ENCODE measurements at places on chromosomes 2 and 18. TPM values are rescaled to one million over a fixed set of nuclear protein-coding genes. Genes with fewer than 3 reads are reported as not detected.

GRCh38 chr2:152920846-152921245 lies 202.4 kb downstream of the ARL6IP6 start:
- H3K4me3 ChIP-seq = no peak overlapping the region
- H3K27ac ChIP-seq = no peak overlapping the region
- no peaks in the 10 kb centered on the region for H3K36me3 ChIP-seq
- DNase-seq = no peak
- H3K27me3 ChIP-seq = no peaks in the 10 kb centered on the region
- H3K4me1 ChIP-seq = no peaks in the 10 kb centered on the region

DNA sequence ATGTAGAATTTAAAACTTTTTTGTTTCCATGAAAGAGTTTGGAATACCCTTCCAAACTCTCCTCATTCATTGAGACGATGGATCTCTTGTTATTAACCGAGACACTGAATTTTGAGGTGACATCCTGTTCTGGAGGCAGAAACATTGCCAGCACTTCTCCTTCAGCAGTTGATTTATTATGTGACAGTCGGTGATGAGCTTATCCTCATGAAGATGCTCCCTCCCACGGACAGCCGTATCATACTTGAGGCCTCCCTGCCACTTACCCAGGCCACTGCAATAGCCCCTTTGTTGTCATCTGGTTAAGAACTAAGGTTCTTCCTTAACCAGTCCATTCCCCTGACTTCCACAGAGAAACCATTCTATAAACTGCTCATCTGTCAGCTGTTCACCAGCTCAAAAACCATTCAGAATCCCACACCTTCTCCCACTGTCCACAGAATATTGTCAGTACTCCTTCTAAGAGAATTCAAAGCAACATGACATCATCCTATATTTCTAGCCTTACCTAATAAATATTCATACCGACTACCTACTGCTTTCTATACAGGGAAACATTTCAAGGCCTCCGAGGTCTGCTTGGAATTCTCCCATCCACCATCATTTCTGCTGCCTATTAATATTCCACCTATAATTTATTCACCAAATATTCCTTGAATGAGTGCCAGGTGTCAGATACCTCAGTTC lies 139.0 kb upstream of the TRIB2 start:
- H3K4me1 ChIP-seq = no peaks in the 10 kb centered on the region
- no peaks in the 10 kb centered on the region for H3K27me3 ChIP-seq
- H3K27ac ChIP-seq = no peak overlapping the region
- DNase-seq = no peak
- no peaks in the 10 kb centered on the region for H3K36me3 ChIP-seq
- H3K4me3 ChIP-seq = no peak overlapping the region

DNA sequence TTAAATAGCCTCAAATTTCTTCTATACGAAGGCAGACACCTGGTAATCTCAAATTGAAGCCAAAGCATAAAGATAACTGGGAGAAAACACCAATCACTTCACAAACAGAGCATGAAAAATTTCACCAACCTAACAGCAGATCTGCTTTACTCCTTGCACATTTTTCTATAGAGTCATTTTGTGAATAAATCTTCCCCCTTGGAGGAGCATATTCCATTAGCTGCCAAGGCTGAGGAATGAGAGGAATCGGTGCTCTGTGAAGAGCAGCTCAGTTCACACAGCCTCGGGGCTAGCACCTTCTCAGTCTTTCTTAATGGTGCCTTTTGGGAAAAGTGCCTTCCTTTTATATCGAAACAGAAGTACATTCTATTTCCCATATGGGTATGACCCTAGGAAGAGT lies 1313.7 kb upstream of the NRXN1 start:
- H3K27ac ChIP-seq = no peak overlapping the region
- DNase-seq = no peak
- no peaks in the 10 kb centered on the region for H3K27me3 ChIP-seq
- no peak overlapping the region for H3K4me3 ChIP-seq
- H3K4me1 ChIP-seq = no peaks in the 10 kb centered on the region

DNA sequence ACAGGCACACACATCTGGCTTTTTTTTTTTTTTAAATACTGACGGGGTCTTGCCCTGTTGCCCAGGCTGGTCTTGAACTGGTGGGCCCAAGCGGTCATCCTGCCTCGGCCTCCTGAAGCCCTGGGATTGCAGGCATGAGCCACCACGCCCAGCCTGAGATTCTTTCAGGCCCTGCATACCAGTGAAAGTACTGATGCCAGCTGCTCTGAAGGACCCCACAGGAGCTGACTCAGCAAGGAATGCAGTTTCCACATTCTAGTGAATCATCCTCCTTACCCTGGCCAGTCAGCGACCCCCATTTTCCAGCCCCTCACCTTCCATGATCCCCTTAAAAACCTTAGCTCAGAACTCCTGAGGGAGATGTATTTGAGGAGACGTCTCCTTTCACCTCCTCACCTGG lies 5.8 kb upstream of the DTYMK start:
- no peak for DNase-seq
- peaks cover 20% of the 10 kb centered on the region for H3K4me1 ChIP-seq

- DNase-seq = no peak
- H3K27me3 ChIP-seq = no peaks in the 10 kb centered on the region
- H3K4me1 ChIP-seq = peaks cover 7% of the 10 kb centered on the region
- no peak overlapping the region for H3K4me3 ChIP-seq
These were observed 23.7 kb downstream of the CCDC88A start for GRCh38 chr2:55395724-55396605.

DNA sequence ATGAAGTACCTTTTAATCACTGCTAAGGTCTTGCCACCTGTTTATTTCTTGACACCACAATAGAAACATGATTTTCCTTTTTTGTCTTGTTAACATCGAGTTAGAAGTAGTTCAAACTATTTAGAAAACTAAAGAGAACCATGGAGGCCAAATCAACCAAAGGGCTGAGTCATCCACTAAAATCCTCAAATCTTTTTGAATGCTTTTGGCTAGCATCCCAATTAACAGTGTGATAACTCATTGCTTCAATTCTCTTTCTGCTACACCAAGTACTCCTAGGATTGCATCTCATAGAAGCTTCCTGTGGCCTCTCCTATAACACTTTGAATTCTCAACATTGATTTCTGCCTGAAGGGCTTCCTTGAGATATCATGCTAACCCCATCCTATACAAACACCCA lies 159.9 kb upstream of the MMADHC start:
- no peaks in the 10 kb centered on the region for H3K4me1 ChIP-seq
- no peaks in the 10 kb centered on the region for H3K36me3 ChIP-seq
- no peaks in the 10 kb centered on the region for H3K27me3 ChIP-seq
- DNase-seq = no peak
- no peak overlapping the region for H3K27ac ChIP-seq

CYP20A1 gene
- total RNA-seq = 36.5 TPM

PEX13 gene
- 47.8 TPM for total RNA-seq

KHK gene
- total RNA-seq = 1.5 TPM

NEU2 gene
- total RNA-seq = not detected

All from thoracic aorta (tissue), 2 donors.